ENCODE measurements at places on chromosomes 12 and 14.

DNA sequence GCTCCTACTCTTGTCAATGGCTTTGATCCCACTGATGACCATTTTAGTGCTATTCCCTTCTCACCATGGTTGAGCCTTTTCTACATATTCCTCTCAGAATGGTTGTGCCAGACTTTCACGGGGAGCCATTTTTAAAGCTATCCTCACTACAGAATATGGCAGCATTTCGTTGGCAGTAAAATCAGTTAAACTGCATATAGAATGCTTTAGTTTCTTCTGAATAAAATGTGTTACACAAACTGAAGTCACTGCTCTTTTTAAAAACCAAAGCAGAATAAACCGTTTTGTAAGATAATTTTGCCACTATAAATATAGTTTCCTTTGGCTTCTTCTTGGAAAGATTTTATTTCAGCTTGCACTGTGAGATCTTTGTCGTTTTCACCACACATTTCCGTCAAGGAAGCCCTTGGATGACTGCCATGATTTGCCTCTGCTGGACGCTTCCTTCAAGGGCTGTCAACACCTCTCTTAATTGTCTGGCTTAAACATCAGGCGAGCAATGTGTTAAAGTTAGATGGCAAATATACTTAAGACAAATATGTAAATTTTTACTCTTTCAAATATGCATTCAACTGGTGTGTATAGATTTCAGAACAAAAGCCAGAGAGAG is 624.2 kb downstream of the DIO2 start:
- no peaks in the 10 kb centered on the region for H3K27me3 ChIP-seq
- no peaks in the 10 kb centered on the region for H3K36me3 ChIP-seq
- DNase-seq: no peak
- no peak overlapping the region for H3K27ac ChIP-seq

DNA sequence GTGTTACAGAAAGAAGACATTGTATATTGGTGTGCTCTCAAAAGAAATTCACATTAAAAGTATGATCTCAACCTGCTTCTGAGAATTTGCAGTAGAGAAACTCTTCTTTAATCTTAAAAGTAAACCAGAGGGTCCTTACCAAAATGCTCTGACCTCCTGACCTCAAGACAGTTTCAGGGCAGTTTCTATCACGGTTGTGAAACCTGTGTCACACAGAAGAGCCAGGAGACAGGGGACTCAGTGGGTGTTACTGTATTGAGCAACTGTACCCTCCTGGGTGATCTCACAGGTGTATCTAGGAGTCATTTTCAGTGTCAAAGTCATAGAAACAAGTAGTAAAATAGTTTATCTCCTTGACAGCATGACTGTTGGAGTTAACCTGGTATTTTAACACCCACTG is 178.0 kb downstream of the GRIP1 start:
- no peaks in the 10 kb centered on the region for H3K36me3 ChIP-seq
- no peak overlapping the region for H3K27ac ChIP-seq
- no peaks in the 10 kb centered on the region for H3K27me3 ChIP-seq
- DNase-seq: no peak

GRCh38 chr14:33499687-33500086 is 451.2 kb downstream of the EGLN3 start:
- H3K27ac ChIP-seq: no peak overlapping the region
- H3K4me1 ChIP-seq: no peaks in the 10 kb centered on the region
- H3K27me3 ChIP-seq: no peaks in the 10 kb centered on the region
- no peak for DNase-seq
- no peaks in the 10 kb centered on the region for H3K36me3 ChIP-seq

DNA sequence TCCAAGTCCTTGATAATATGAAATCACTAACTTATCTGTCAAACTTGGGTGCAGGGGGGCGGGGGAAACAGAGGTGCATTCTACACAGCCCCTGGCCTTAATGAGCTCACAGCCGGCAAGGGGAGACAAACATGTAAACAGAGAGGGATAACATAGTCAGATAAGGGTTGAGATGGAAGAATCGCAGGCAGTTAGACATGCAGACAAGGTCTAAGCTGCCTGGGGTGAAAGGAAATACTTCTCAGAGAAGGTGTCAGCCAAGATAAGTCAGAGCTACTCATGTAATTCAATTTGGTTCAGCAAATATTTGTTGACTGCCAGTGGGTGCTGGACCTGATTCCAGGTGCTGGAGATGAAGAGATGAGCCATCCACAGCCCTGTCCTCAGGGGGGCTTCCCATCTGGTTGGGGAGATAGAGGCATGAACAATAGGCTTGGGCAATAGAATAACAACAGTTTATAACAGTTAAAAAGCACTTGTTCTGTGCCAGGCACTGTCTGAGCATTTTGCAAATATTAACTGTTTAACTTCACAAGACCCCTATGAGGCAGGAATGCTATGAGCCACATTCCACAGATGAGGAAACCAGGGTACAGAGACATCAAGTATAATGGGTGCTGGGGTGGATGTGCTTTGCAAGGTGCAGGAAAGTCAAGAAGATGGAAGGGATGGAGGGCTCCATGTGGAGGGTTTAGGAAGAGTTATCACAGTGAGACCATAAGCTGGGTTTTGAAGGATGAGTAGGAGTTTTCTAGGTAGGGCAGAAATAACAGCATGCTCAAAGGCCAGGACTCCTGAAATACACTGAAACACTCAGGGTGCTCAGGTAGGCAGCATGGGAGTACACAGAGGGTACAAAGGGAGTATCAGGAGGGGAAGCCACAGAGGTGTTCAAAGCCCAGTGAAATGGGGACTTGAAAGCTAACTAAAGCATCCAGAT is 79.0 kb downstream of the WSCD2 start:
- no peaks in the 10 kb centered on the region for H3K36me3 ChIP-seq
- H3K4me3 ChIP-seq: no peak overlapping the region
- H3K27ac ChIP-seq: no peak overlapping the region
- no peak for DNase-seq

Measured in suprapubic skin (tissue), 4 donors.